Fibroblast of skin of back (primary cell): ENCODE measurements at places on chromosomes 4 and X.
A peak's percentile ranks its signal among the peaks of the same experiment; 100 is the strongest.

- no peak for DNase-seq
Measured at GRCh38 chr4:5249727-5250126, 198.4 kb downstream of the STK32B start.

DNA sequence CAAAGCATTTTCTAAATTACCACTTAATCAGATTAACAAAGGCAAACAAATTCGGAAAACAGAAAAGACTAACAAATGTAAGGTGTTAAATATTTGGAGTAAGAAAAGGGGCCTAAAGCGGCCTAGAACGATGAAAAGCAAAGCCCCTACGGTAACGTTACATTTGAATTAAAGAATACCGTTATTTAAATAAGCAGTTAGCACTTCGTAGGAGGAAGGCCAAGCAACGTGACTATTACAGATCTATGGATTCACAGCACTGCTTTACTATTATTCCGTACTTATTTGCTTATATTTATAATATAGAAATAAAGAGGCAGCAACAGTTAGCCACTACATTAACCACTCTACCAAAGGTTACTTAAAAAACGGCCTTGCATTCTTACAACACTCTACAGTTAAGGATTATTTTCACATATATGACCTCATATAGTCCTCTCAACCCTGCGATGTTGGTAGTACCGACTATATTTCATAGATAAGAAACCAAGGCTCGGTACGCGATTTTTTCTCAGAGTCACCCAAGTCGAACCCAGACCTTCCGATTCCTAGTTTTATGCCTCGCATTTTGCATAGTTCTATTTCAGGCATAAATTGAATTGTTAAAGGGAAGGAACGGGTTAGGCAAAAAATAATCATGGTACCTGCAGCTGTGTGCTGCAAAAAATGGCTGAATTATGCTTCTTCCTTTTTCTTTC is 2.9 kb downstream of the KLHL15 start:
- DNase-seq, result no peak

DNA sequence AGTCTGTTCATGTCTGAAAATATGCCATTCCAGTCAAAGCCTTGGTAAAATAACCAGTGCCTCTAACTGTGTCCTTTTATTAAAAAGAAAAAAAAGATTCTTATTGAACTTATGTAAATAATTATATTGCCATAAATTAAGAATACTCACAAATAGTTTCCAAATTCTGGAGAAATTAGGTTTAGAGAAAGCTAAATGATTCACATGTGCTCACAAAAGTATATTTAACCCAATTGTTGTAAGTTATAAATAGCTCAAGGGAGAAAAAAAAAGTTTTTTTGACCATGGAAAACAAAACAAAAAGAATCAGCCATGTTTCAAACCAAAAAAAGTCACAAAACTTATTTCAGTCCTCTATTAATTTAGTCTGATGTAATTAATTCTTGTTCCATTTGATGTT is 25.3 kb upstream of the HERC6 start:
- no peak for DNase-seq

DNA sequence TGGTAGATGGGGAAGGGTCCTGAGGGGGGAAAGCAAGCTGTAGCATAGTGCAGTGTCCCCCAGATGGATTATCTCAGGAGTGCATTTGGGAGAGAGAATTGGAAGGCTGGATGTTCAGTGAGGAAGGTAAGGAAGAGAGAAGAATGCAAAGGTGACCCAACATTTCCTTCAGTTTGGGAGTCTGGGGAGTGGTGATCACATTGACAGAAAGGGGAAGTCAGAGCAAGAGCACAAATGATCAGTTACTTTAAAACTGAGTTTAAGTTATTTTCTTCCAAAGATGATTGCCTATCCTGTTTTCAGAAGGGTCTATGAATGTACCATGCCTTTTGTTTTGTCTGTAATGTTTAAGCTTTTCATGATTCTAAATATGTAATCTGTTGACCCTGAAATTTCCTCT is 47.6 kb downstream of the ARHGAP10 start:
- DNase-seq, result no peak

GRCh38 chrX:318739-319578 is at the start of gene GTPBP6:
TSS of gene GTPBP6 (minus strand) at chrX:318796. CDS start at chrX:318787, 9 bp downstream.
- peak; percentile 99 for DNase-seq

- DNase-seq, result no peak
Measured at GRCh38 chr4:63788271-63788670, 621.0 kb downstream of the TECRL start.

GRCh38 chr4:75207902-75208301 is 275.0 kb downstream of the PARM1 start:
- no peak for DNase-seq

GRCh38 chr4:53747401-53747800 is 156.1 kb upstream of the LNX1 start:
- no peak for DNase-seq

- no peak for DNase-seq
Measured at GRCh38 chrX:19761554-19762295, 125.7 kb downstream of the SH3KBP1 start.

- no peak for DNase-seq
Measured at GRCh38 chrX:69055193-69055592, 110.1 kb downstream of the PJA1 start.

GRCh38 chrX:47316276-47317025 is 53.9 kb upstream of the ZNF157 start:
- DNase-seq, result no peak

GRCh38 chrX:48917139-48918001 is 1.5 kb downstream of the PIM2 start:
- DNase-seq, result peak; percentile 85

DNA sequence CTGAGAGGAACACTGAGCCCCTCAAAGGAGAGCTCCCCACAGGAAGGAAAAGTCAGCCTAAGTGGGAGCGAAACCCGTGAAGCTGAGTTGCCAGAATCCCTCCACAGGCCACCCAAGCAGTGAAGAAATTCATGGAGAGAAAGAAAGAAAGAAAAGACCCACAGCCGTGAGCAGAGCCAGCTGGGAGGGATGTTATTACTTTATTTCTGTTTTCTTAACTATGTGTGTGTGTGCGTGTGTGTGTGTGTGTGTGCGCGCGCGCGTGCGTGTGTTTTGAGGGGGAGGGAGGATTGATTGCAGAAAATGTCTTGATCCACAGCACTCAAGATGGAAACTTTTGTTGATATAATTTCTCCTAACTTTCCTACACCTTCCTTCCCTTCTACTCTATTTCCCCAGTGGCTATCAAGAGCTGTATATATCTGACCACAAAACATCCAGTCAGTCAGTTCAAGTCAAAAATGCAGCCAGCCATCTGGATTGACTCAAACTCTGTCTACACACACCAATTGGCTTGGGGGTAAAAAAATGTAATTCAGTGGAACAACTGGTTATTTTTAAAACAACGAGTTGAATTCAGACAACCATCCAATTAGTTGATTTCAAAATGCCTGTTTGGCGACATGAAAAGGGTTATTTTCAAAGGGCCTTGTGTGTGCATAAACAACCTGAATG is 13.8 kb upstream of the GPC3 start:
- DNase-seq, result peak; percentile 27
